Activated CD4-positive, alpha-beta T cell treated with anti-CD3 and anti-CD28 coated beads for 1 hour (primary cell): ENCODE measurements at places on chromosomes 5 and 9.

- no peak for DNase-seq
These were observed 387.4 kb downstream of the CETN3 start for GRCh38 chr5:90022002-90022710.

GRCh38 chr9:105144076-105144475 lies 100.4 kb upstream of the SLC44A1 start:
- DNase-seq = no peak

DNA sequence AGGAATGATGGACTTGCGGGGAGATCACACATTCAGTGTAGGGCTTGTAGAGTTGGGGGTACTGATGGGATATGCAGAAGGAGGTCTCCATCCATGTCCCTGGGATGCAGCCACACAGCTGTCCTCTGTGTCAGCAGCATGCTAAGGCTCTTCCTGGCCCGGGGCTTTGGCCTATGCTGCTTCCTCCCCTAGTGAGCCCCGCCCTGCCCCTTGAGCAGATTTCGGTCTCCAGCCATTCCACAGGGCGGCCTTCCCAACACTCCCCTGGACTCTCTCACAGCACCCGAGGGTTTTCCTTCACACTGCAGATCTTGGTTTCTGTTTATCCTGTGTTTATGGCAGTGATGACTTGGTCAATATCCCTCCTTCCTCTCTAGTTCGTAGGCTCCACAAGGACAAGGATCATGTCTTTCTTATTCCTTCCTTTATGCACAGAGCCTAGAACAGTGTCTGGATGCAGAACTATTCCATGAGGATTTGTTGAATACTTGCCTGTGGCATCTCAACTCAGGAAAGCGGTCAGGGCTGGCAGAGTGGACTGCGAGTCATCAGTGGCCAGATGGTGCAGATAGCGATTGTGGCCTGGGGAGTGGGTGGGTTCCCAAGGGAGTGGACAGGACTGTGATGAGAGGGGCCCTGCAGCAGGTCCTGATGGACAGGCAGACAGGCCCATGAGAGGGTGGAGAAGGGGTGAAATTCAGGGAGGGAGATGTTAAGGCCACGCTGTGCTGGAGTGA lies 114.2 kb downstream of the RGS3 start:
- no peak for DNase-seq

GRCh38 chr9:34046784-34047379 lies 1.8 kb downstream of the UBAP2 start:
- DNase-seq = no peak

DNA sequence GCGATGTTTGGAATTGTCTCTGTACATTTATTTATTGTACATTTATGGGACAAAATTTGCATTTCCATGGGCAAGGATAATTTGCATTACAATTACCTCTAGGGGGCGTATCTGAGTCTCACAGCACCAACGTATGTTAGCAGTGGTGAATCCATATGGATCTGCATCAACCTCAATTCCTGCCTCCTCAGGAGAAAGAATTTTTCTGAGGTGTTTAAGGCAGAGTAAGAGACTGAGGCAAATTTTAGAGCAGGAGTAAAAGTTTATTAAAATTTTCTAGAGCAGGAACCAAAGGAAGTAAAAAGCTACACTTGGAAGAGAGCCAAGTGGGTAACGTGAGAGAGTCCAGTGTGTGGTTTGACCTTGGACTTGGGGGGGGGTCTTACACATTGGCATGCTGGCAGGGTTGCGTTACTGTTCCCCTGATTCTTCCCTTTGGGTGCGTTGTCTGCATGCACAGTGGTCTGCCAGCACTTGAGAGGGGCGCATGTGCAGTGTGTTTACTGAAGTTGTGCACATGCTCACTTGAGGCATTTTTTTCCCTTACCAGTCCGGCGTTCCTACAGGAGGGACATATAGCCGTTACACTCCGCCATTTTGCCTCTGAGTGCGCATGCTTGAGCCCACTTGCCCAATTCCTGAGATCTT lies 21.0 kb upstream of the RAB14 start:
- no peak for DNase-seq

DNA sequence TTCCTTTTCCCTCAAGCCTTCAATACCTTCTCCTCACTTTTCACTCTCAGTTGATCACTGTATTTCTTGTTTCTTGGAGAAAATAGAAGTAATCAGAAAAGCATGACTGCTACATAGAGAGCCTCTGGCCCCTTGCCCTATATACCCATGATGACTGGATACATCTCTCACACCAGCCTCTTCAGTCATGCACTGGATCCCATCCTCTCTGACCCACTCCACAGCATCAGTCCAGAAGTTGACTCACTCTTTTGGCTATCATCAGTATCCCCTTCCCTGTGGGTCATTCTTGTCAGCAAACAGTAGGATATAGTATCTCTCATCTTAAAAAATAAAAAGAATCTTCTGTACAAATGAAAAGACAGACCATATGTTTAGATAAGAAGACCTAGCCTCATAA lies 32.9 kb downstream of the PTCD2 start:
- no peak for DNase-seq

GRCh38 chr5:85938201-85938600 lies 679.5 kb upstream of the COX7C start:
- no peak for DNase-seq

DNA sequence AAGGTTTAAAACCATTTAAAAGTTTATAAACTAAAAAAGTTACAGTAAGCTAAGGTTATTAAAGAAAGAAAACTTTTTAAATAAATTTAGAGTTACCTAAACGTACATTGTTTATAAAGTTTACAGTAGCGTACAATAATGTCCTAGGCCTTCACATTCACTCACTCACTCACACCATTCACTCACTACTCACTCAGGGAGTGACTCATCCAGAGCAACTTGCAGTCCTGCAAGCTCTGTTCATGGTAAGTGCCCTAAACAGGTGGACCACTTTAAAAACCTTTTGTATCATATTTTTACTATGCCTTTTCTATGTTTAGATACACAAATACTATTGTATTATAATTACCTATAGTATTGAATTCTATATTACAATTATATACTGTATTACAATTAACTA lies 190.8 kb upstream of the RASA1 start:
- DNase-seq = no peak

DNA sequence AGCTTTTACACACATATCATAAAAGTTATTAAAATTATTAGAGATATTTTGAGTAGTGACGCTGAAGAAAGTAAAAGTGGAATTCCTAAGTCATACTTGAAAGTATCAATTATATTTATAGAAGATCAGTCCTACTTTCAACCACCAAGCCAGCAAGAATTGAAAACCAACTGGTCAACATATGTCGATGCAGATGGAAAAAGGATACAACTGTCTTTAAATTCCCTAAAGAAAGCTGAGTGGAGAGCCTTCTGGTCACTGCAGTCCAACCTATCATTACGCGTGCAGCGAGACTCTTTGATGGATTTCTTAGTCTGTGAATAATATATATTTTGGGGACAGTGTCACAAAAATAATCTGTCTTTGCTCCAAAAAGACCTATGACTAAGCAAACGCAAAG lies 15.3 kb downstream of the MEF2C start:
- no peak for DNase-seq
